Pulmonary artery endothelial cell (primary cell): ENCODE measurements at places on chromosomes 4 and X.
A peak's percentile ranks its signal among the peaks of the same experiment; 100 is the strongest.

GRCh38 chr4:2647403-2648158, 108.6 kb downstream of the TNIP2 start:
- DNase-seq = no peak

GRCh38 chr4:174593701-174594100, 71.4 kb upstream of the HPGD start:
- DNase-seq = no peak

DNA sequence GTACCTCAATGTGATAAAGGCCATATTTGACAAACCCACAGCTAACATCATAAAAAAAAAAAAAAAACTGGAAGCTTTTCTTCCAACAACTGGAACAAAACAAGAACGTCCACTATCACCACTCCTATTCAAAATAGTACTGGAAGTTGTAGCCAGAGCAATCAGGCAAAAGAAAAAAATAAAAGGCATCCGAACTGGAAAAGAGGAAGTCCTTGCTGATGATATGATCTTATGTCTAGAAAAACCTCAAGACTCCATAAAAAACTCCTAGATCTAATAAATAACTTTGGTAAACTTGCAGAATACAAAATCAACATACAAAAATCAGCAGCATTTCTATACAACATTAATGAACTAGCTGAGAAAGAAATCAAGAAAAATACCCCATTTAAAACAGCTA, 134.3 kb downstream of the TEX11 start:
- no peak for DNase-seq

- no peak for DNase-seq
Measured at GRCh38 chr4:44446801-44447562, 1.6 kb downstream of the KCTD8 start.

GRCh38 chr4:58209551-58209950, 1099.4 kb upstream of the IGFBP7 start:
- DNase-seq = no peak

DNA sequence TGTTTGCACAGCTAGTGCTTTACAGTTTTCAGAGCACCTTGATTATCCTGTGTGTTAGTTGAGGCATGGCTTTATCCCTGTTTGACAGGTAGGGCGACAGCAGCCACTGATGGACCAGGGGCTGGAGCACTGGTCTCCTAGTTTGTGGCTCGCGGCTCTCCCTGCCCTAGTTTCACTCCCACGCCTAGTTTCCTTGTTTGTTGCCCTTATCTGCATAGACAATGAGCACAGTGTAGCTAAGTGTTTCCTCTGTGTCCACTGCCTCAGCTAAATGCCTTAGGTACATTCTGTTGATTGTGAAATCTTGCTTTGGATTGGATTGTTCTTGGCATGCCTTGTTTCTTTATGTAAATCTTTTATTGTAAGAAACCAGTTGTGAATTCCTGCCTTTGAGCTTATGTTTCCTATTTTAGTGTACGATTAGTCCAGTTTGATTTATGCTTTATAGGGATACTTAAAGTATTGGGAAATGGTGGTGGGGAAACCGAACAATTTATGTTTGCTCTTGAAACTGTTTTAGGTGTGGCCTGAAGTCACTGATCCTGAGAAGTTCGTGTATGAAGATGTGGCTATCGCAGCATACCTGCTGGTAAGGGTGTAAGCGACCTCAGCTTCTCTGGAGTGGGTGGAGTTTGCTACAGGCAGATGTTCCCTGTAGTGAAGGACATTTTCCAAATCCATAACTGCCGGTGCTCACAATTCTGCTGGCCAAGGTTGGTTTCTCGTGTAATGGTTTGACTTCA, 11.0 kb downstream of the TRMT44 start:
- peak; percentile 73 for DNase-seq

GRCh38 chr4:79042079-79042674, 102.9 kb upstream of the PAQR3 start:
- no peak for DNase-seq

DNA sequence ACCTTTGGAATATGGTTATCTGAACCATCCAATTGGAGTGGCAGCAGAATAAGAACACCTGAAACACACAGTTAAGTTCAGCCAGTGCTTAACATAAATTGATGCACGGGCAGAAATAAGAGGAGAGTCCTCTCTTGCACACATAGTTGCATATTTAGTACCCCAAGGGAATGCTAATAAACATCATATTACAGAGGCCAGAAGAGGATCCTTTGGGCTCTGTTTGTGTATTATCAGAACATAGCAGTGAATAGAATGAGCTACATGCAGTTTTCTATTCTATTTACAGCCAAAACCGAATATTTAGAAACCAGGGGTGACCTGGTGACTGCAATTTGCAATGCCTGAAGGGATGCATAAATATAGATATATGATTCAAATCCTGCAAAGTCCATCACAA, 300.8 kb upstream of the GALNT7 start:
- DNase-seq = no peak

DNA sequence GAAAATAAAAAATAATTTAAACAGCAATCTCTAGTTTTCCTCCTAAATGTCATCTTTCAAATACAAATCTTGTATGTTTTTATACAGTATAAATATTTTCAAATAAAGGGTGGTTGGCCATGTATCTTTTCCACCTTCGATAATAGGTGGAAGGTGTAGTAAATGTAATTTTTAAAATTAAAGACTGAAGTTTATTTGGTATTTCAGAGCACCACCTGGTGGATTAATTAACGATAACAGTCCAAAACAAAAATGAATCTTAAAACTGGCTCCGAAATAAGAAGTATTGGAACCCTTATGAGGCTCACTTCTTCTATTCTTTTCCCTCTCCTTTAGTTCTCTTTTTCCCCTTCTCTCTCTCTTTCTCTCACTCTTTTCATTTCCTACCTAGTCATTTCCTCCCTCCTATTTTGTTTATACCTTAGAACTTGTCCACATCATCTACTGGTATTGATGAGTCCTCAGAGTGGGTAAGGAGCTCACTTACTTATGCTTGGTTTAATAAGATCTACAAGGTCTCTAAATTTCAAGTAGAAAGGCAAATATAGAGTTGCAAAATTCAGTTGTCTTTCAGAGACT, 82.9 kb upstream of the EXOC1L start:
- no peak for DNase-seq

DNA sequence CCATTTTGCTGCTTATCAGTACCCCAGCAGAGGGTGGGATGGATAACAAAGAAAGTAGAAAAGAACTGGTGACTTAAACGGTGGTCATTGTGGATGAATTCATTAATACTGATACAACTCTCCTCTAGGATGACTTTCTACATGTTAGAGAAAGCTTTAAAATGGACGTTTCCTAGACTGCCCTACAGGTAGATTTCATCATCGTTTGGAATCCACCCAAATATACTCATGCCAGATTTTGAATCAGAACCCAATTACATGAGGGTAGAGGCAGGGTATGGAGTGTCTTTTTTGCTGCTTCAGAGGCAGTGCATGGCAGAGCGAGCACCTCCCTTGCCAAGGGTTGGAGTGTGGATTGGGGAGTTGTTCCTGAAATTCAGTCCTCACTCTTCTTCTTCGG, 13.3 kb upstream of the ANTXR2 start:
- DNase-seq = no peak

DNA sequence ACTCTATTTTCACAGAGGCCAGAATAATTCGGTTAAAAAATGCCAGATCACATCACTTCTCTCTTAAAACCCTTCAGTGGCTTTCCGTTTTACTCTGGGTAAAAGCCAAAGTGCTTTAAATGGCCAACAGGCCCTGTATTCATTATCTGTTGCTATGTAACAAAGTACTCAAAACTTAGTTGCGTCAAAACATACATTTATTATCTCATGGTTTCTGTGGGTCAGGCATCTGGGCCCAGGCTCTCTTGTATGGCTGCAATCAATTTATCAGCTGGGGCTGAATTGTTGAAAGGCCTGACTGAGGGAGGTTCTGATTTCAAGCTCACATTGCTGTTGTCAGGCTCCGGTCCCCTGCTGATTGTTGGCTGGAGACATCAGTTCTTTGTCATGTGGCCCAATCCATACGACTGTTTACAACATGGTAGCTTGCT, 72.7 kb upstream of the H2AZ1 start:
- DNase-seq = no peak

GRCh38 chrX:125096870-125097269, 222.8 kb upstream of the TEX13C start:
- DNase-seq = no peak

DNA sequence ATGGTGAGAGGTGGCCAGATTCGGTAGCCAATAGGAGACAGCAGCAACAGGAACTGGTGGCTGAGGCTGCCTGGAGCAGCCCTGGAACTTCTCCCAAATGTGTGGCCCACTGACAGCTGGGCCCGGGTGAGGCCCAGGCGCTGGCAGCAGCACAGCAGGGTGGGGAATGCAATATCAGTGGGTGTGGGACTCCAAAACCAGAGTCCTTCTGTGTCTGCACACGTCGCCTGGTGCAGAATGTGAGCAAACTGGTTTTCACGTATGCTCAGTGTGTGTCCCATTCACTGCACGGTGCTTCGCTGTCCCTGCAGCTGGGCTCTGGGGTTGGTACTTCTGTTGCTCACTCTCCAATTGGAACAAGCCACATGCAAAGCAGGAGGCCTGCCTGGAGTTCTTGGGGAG, 14.4 kb upstream of the CENPU start:
- DNase-seq = no peak

DNA sequence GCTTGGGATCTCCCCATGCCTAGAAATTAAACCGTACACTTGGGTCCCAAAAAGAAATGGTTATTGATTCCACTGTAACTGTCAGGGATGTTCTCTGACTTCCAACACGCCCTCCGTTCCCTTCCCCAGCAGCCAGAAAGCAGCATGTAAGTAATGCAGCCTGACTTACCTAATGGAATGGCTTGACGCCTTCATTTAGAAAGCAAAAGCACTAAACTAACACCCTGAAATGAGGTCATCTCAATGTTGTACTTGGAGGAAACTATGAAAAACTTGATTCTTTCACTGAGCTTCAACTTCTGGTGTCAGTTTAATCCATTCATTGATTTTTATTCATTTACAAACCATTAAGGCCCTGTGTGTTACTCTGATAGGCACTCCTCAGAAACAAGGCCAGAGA, 110.8 kb upstream of the NOCT start:
- no peak for DNase-seq

DNA sequence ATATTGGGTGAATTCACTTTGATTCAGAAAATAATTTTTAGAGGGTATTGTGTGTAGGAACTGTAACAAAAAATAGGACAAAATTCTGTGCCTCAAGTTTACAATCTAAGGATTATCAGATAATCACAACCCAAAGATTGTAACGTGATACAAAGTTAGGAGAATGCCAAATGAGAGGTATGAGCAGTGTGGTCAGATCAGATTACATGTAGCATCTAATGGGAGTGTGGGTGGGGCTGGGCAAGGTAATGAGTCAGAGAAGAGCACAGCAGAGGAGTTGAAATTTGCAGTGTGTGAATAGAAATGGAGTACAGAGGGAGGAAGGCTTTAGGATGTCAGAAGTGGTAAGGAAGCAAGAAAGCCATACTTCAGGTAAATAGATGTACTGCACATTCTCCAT, 103.4 kb upstream of the TEX13A start:
- no peak for DNase-seq

DNA sequence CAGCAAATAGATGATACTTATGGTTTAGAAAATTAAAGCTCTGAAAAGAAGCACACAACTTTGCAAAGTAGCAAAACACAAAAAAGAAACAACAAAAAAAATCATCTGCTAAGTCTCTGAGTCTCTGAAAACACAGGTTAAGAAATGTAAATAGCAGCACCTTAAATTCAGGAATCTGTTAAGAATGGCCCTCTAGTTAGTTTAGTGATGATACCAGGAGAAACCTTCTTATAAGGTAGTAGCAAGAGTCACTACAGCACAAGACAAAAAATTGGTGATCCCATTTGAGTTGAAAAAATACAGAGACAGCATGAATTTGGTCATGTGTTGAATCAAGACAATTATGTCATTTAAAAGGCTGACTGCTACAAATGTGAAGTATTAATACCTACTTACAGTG, 308.2 kb upstream of the ADGRL3 start:
- no peak for DNase-seq

DNA sequence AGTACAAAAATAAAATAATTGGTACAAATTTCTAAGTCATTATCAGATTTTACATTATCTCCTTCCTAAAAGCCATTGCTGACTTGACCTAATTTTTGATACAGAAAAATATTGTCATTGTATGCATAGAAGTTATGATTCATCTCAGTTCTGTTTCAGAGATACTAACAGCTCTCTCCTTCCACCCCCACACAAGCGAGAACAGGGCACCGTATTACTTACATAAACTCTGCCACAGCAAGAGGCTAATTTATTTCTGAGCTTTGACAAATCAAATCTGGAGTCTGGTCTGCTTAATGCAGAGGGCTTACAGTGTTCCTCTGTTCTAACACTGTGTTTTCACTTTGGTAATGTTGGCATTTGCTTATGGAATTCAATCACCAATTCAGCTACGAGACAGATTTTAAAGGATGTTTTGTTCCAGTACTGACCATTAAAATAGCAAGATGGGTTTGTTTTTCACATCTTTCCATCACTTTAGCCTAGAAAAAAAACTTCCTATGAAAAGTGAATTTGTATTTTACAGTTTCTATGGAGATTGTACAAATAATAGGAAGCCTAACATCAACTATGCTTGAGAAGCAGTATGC, 181.8 kb downstream of the USP46 start:
- DNase-seq = no peak

GRCh38 chr4:23290656-23291055, 597.9 kb downstream of the GBA3 start:
- DNase-seq = no peak

GRCh38 chr4:7648544-7649395, 214.0 kb upstream of the PSAPL1 start:
- DNase-seq = no peak

DNA sequence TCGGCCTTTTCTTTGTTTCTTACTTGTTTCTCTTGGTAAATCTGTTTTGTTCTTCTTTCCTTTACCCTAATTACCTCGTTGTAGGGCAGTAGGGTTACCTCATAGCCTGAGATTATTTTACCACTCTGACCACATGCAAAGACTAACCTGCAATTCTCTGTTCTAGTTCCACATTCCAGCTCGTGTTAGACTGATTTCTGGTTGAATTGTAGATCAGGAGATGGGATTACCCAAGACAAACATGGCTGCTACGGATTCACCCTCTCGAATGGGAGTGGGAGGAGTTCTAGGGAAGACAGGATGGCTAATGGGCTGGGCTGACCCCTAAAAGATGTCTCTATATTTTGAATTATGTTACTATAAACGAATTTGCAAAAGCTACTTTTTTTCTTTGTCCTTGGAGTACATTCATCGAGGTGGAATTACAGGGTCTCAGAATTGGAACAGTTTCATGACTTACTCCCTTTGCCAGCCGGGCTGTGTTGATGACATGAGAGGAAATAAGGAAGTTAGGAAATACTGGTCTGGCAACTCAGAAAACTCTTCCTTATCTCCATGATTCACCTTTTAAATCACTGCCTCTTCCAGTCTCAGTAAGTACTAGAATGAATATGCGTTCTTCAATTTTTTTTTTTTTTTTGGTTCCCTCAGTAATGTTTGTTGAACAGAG, 36.7 kb upstream of the FBXW7 start:
- no peak for DNase-seq

- DNase-seq = no peak
Measured at GRCh38 chrX:38515291-38515690, 46.1 kb upstream of the TSPAN7 start.

- DNase-seq = no peak
Measured at GRCh38 chr4:119303587-119304305, 18.2 kb downstream of the FABP2 start.
